ENCODE measurements at places on chromosomes 7 and 10.

- no peak for DNase-seq
These were observed 151.0 kb upstream of the AHR start for GRCh38 chr7:17147409-17147808.

GRCh38 chr10:72132854-72133253 is 44.5 kb upstream of the SPOCK2 start:
- no peak for DNase-seq

DNA sequence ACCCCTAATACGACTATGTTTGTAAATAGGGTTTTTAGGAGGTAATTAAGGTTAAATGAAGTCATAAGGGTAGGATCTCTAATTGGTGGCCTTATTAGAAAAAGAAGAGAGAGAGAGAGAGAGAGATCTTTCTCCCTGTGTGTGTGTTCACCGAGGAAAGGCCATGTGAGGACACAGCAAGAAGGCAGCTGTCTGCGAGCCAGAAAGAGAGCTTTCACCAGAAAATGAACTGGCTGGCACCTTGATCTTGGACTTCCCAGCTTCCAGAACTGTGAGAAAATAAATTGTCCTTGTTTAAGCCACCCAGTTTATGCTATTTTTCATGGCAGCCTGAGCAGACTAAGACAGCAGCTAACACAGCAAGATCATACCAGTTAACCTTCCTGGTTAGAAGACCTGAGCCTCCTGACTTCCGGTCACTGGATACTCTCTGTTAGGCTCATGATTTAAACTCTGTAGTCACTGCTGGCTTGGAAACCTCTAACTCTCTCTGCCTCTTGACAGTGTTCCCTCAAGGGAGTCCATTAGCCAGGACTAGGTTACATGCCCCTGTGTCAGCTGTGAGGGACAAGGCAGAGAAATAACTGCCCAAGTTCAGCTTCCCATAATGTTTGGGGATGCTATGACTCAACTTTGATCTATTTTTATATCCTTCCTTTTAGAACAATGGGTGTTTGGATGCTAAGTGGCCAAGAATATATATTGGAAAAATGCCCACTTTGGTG is 102.3 kb downstream of the DYNC1I1 start:
- DNase-seq: no peak

DNA sequence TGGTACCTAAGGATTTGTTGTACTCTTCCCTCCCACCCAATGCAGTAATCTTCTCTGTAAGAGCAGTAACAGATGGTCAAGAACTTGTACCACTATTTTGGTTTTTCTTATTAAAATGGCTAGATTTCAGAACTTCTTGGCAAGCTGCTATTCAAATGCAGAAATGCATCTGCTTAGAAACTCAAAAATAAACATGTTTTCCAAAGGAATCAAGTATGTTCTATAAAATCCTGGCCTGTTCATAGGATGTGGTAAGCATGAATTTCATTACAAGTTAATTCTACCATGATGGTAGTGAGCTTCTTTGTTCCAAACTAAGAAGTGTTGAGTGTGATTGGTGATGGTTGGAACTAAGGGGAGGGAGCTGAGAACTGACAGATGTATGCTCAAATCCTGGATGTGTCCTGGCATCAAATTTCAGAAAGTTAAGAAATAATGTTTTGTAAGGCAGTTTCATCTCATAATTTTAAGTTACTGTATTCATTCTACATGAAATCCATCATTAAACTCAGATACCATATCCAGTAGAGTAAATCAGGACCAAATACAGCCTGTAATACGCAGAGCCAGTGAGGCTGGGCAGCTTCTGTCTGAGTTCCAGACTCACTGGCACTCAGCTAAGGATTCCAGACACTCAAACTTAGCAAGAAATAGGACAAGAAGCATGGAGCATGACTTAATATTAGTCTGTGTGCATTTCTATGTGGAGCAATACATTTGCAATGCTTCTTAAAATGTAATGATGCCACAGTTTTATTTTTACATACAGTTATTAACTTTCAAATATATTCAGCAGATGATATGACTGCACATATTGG is 119.6 kb downstream of the TES start:
- no peak for DNase-seq

DNA sequence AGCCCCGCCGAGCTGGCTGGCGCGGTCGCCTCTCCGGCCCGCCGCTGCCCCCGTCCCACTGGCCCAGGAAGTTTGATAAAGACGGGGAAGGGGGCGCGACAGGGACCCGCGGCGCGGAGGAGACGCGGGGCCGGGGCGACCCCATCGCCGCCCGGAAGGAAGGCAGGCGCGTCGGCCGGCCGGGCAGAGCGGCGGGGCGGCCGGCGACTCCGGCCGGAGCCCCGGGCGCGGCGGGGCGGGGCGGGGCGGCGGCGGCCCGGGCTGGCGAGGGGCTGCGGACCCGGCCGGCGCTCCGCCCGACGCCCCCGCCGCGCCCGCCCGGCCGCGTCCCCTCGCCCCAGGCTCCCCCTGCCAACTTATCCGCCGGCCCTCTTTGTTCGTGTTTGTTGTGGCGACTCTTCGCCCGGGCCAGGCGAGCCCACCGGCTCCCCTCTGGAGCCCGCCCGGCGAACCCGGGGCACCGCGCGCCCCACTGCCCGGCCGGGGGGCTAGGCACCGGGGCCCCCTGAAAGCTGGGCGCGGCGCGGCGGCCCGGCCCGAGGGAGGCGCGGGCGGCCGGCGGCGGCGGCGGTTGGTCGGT is 571 bp downstream of the KDM7A start:
- DNase-seq: peak; percentile 28

DNA sequence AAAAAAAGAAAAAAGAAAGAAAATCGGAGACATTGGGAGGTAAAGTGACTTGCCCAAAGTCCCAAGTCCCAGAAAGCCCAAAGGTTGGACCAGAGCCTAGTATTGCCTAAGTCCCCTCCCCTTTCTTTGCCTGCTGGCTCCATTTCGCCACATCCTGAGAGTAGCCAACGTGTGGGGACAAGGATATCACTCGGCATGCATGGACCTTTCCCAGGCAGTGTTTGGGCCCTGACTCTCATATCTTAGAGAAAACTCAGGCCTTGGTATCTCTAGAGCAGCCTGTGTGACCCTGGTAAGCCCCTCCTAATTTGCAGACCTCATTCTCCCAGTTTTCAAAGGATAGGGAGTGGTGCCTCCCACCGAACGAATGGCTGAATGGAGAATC is 294.2 kb upstream of the ZMIZ1 start:
- no peak for DNase-seq

GRCh38 chr7:16753932-16754855 is 639 bp downstream of the TSPAN13 start:
- DNase-seq: peak; percentile 56

GRCh38 chr7:66556549-66557213 is 72.0 kb upstream of the KCTD7 start:
- no peak for DNase-seq

GRCh38 chr10:48316236-48316635 is 9.8 kb downstream of the MAPK8 start:
- DNase-seq: peak; percentile 73

DNA sequence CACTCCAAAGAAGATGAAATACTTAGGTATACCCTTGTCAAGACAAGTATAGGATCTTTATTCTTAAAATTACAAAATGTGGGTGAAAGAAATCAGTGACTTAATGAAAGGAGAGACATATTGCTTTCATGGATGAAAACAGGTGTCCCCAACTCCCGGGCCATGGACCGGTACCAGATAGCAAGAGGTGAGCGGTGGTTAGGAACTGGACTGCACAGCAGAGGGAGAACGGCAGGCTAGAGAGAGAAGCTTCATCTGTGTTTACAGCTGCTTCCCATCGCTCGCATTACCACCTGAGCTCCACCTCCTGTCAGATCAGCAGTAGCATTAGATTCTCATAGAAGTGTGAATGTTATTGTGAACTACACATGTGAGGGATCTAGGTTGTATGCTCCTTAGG is 408.9 kb downstream of the CALN1 start:
- no peak for DNase-seq

DNA sequence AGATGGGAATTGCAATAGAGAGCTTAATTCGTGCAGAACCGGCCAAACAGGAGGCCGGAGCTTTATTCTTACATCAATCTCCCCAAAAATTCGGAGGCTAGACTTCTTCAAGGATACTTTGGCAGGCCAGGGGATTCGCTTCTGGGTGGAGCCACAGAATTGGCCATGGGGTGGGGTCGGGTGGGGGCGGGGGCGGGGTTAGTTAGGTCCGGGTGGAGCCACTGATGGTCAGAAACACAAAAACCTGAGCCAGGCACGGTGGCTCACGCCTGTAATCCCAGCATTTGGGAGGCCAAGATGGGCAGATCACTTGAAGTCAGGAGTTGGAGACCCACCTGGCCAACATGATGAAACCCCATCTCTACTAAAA is 87.5 kb downstream of the SEPTIN14 start:
- no peak for DNase-seq

DNA sequence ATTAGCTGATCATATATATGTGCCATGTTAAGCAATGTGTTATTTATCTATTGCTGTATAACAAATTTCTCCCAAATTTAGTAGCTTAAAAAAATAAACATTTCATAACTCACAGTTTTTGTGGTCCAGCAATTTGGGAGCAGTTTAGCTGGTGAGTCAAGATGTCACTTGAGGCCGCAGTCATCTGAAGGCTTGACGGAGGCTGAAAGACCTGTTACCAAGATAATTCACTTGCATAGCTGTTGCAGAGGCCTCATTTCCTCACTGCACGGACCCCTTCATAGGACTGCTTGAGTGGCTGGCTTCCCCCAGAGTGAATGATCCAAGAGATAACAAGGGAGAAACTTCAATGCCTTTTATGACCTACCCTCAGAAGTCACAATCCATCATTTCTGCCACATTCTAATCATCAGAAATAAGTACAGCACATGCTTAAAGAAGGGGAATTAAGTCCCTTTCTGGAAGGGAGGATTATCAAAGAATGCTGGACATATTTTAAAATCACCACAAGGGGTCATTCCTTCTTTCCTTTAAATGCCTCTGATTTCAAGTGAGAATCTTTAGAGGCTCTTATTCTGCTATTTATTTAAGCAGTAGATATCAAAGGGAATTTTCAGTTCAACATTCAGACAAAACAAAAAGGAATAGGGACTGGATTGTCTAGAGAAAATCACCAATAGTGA is 10.5 kb upstream of the SRPK2 start:
- DNase-seq: no peak

GRCh38 chr7:99928994-99929729 is at the start of gene GJC3:
TSS of gene GJC3 (minus strand) at chr7:99929620. CDS start at chr7:99929620, 0 bp downstream.
- peak; percentile 32 for DNase-seq

GRCh38 chr10:19782430-19783089 is 33.7 kb upstream of the PLXDC2 start:
- no peak for DNase-seq

DNA sequence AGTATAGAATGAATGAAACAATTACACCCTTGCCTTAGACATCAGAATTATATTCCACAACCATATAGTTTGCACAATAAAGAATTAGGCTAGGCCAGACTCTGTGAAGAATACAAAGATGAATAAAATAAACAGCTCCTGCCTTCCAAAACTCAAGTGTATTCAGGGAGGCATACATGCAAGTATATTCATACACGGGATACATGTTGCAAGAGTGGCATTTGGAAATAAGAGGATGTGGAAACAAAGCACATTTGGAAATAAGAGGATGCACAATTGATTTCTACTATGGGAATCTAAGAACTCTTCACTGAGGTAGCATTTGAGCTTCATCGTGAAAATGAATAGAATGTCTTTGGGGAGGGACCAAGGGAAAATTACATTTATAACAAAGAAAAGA is 27.0 kb upstream of the TMEM26 start:
- DNase-seq: no peak

GRCh38 chr10:126833542-126833941 is 71.7 kb upstream of the DOCK1 start:
- DNase-seq: no peak

DNA sequence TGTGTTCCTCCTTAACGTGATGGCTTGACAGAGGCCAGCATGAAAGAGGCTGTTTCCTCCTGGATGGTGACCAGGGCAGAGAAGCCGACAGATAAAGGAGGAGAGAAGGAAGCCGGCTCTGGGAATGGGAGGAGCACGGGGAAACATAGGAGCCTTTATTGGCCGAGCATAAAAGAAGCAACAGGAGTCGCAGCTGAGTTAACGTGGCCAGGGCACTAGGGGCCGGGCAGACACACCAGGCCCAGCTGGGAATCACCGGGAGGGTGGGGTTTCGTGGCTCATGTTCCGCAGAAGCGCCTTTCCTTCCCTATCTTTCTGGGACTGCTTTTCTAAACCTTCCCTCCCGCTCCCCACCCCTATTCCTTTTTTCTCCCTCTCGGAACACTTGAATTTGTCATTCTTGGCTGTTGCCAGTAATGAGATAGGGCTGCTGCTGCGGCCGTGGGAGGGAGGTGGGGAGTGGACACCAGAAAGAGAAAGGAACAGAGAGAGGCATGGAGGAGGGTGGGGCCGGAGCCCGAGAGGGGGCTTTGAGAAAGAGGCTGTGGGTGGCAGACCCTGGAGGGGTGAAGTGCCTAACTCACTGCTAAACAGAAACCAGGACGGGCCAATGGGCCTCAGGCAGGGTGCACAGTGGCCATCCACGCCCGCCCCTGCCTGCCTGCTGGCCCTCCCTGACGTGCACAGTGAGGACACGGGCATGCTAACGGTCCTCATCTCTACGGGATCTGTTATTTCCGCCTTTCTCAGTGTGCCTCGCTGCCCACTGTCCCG is 65.2 kb downstream of the COL13A1 start:
- DNase-seq: no peak

- DNase-seq: no peak
These were observed 50.2 kb downstream of the LOXL4 start for GRCh38 chr10:98217801-98218200.

DNA sequence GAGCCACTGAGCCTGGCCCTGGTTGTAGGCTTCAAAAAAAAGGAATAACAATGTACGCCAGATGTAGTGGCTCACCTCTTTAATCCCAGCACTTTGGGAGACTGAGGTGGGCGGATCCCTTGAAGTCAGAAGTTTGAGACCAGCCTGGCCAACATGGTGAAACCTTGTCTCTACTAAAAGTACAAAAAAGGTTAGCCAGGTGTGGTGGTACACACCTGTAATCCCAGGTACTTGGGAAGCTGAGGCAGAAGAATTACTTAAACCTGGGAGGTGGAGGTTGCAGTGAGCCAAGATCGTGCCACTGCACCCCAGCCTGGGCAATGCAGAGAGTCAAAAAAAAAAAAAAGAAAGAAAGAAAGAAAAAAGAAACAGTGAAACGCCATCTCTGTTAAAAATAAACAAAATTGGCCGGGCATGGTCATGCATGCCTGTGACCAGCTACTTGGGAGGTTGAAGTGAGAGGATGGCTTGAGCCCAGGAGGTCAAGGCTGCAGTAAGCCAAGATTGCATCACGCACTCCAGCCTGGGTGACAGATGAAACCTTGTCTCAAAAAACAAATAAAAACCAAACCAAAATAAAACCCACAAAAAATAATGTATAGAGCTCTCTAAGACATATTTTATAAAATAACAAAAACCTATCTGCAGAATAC is 4.7 kb upstream of the KLHDC10 start:
- no peak for DNase-seq

DNA sequence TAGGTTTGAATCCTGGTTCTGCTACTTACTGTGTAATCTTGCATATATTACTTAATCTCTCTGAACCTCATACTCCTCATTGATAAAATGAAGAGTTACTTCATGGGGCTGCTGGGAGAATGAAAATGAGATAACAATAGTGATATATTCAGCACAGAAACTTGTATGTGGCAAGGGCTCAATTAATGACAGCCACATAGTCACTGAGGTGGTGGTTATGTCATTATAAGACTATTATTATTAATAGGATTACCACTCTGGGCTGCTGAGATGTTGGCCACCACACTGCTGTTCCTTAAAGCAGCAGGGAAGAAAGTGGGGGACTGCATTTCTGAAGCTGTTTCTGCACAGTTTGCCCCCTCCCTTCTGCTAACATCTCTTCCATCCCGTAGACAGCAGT is 100.4 kb upstream of the PDLIM1 start:
- DNase-seq: no peak

- no peak for DNase-seq
These were observed 119.7 kb upstream of the FAM133B start for GRCh38 chr7:92709912-92710311.
